ENCODE measurements at places on chromosomes 5 and 9. TPM values are rescaled to one million over a fixed set of nuclear protein-coding genes. Genes with fewer than 3 reads are reported as not detected.

GRCh38 chr5:100676817-100677631, 141.8 kb downstream of the FAM174A start:
- DNase-seq: no peak

- DNase-seq: no peak
Measured at GRCh38 chr5:95718738-95719137, 12.4 kb upstream of the RHOBTB3 start.

- no peak for DNase-seq
Measured at GRCh38 chr9:87276327-87276841, 221.3 kb upstream of the DAPK1 start.

- DNase-seq: no peak
Measured at GRCh38 chr5:40909264-40909663, at the start of gene C7. Gene C7 (plus strand): TSS chr5:40909497. CDS start chr5:40909611, 114 bp downstream.

DNA sequence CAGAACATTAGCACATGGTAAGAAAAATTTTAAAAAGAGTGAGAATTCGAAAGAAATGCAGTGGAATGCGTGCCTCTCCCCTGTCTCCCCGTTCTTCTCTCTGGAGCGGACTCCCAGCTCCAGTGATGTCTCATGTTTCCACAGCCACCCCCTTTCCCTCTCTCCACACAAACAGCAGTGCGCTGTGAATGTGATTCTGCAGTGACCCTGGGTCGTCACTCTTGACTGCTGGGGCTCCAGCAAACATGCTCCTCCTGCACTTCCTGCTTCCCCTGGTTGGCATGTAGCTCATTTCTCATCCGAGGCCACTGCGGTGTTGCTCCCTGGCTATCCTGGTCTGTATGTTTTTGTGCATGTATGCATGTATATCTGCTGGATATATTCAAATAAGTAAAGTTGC, 13.3 kb downstream of the PHF2 start:
- no peak for DNase-seq

DNA sequence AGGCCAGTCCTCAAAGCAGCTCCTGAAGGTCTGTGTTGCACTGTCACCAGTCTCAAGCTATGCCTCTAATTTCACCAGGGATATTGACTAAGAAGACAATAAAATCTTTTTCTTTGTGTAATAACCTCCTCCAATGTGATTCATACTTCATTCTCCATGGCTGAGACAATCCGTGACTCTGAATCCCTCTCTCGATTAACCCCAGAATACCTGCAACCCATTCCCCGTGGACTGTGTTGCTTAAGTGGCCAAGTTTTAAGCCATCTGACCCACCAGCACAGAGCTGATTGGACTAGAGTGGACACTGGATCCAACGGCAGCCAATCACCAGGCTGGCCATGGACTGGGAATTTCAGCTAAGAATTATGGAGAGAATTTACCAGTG, 5.4 kb upstream of the CCIN start:
- no peak for DNase-seq

The DNAJC25 gene
- 6.0 TPM for total RNA-seq

GRCh38 chr5:141547488-141547887, 58.6 kb downstream of the PCDHGC5 start:
- no peak for DNase-seq

DNA sequence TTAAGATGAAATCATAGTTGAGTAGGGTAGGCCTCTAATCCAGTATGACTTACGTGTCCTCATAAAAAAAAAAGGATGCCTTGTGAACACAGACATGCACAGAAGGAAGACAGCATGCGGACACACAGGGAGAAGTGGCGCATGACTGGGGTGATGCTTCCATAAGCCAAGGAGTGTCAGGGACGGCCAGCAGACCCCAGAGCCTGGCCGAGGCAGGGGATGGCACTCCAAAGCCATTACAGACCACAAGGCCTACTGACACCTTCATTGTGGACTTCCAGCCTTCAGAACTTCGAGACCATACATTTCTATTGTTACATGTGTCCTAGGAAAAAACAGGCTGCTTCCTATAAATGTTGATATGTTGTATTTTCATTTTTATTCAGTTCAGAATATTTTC, 19.9 kb downstream of the EHMT1 start:
- DNase-seq: no peak

DNA sequence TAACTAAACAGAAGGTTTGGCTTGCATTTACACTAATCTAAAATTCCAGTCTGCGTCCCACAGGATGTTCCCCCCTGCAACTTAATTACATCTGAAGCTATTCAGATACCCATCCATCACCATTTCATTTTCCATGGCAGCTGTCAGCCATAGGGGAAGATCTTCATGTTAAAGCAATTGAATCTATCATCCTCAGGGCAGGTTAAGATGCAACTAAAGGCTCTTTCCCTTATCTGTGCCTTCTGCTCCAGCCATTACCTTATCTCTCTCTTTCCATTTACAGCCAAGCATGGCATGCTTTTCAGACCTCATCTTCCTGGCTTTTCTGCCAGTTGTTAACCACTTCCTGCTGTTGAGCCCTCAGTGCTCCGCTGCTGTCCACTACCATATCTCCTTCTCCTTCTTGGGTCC, 15.8 kb upstream of the HACD4 start:
- no peak for DNase-seq

Measured in neural crest cell (in vitro differentiated cells).